ENCODE measurements at places on chromosomes 4 and X. TPM values are rescaled to one million over a fixed set of nuclear protein-coding genes. Genes with fewer than 3 reads are reported as not detected.

DNA sequence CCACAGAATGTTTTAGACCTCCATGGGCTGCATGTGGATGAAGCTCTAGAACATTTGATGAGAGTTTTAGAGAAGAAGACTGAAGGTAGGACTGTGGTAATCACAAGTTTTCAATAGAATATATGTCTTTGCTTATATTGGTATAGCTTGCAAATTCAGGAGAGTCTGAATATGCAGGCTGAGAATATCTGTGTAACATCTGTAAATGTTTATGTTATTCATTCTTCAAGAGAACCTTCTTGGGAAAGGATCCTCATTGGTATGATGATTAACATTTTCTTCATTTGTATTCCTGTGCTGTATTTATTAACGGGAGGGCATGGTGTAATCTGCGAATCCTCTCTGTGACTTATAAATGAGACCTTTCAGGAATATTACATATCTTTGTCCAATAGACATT lies 52.1 kb upstream of the RHOH start:
- peak; percentile 11 for DNase-seq

DNA sequence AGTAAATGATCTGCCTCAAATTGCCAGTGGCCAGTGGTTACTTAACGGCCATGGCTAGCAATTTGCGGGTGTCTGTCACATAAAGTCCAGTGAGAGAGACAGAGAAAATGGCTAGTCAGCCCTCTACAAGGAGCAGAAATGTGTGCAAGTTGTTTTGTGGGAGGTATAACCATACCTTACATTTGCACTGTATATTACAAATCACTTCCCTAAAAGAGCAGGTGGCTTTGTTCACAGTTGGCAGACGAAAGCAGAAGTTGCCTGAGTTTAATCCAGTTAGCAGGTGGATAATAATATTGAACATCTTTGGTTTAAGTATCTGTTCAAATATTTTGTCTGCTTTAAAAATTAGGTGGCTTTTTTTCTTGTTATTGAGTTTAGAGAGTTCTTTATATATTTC lies 15.6 kb downstream of the SRPX start:
- no peak for DNase-seq

DNA sequence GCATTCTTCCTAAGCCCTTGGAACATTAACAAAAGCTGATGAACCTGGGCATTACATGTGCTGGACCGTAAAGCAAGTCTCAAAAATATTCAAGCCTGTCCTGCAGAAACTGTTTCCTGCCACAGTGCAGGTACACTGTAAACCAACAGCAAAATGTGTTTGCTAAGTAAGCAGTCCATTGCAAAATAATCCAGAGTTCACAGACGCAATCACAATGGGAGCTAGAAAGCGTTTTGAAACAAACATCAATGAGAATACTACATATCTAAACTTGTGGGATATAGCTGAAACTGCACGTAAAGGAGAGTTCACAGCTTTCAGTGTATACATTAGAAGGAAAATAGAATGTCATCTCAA lies 61.6 kb downstream of the RGS12 start:
- DNase-seq: no peak

- DNase-seq: no peak
Observed at GRCh38 chr4:34148322-34148908, 2095.9 kb downstream of the ARAP2 start.

DNA sequence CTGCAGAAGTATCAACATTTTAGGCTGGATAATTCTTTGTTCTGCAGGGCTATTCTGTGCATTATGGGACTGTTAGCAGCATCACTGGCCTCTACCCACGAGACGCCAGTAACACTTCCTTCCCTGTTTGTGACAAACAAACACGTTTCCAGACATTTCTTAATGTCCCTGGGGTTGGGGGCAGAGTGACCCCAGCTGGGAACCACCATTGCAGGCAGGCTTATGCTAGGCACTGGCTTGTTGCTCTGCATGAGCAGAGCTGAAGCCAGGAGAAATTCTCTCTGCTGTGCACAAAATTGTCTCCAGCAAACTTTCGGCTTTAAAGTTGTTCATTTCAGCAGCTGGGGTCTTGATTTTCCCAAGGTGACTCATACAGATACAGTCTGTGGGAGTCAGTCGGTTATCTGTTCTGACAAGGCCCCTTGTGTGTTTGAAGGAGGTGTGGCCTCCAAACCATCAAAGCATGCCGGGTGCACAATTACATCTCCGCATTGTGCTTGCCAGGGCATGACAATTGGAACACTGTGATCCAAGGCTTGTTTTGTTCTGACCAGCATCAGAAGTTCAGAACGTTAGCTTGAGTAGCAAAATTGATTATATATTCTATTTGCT lies 156.4 kb upstream of the BOD1L1 start:
- DNase-seq: no peak

- DNase-seq: no peak
Observed at GRCh38 chrX:100829730-100830129, 9.5 kb downstream of the CSTF2 start.

DNA sequence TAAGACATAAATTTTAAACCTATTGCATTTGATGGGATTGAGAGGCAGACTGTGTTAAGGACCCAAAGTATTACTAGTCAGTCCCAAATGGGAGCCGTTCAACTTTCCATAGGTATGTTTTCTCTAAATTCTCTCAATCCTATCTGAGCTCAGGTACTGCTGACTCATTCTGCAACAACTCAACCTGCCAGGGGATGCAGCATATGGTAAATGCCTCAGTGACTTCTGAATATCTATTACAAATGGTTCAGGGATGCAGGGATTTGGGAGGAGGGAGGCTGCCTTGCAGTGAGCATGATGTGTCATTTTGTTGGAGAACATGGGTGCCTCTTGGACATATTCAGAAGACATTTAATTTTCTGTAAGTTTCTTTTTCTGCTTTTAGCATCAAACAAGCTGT lies 97.3 kb downstream of the HDAC8 start:
- DNase-seq: no peak

- DNase-seq: no peak
Observed at GRCh38 chr4:125003840-125004239, 291.3 kb upstream of the ANKRD50 start.

DNA sequence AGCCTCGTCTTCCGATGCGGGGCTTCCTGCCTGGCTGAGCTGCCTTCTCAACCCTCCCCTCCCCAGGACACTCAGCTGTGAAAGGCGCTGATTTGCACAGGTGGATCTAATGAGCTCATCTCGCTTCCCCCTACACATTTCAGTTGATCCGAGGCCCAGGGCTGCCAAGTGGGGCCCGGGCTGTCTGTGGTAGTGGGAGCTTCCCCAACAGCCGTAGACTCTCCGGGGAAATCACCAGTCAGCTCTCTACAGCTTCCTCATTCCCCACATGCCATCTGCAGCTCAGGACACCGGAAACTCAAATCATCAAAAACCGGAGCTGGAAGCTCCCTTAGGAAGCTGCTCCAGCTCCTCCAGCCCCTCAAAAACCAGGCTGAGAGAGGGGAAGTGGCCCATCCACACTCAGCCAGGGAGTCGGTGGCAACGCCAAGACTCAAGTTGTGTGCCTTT lies 56.2 kb downstream of the SMIM20 start:
- no peak for DNase-seq

The PITX2 gene
- polyA plus RNA-seq: 0.05 TPM

The LIAS gene
- polyA plus RNA-seq: 13.1 TPM

The ANK2 gene
- 1.3 TPM for polyA plus RNA-seq

The AR gene
- polyA plus RNA-seq: 11.6 TPM

The EMCN gene
- not detected for polyA plus RNA-seq

The OTUD6A gene
- not detected for polyA plus RNA-seq

The PPP1R3F gene
- polyA plus RNA-seq: 2.4 TPM
